NT2/D1 (cell line): ENCODE measurements at places on chromosomes 16 and 17.

- DNase-seq, result no peak
Measured at GRCh38 chr16:68402748-68403040, 45.6 kb downstream of the SMPD3 start.

- DNase-seq, result no peak
Measured at GRCh38 chr17:78127888-78128550, 536 bp downstream of the TMC6 start.

GRCh38 chr16:23856251-23856709 lies 20.5 kb downstream of the PRKCB start:
- no peak for DNase-seq

DNA sequence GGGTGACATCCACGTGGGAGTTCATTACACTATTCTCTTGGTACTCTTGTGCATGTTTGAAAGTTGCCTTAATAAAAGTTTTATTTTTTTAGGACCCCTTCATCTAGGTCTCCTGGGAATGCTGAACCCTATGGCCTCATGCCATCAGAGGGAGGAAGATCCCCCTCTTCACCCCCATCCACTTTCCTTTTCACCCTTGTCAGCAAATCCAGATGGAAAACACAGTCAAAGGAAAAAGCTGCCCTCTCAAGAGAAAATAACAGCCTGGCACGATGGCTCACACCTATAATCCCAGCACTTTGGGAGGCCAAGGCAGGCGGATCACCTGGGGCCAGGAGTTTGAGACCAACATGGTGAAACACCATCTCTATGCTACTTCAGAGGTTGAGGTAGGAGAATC lies 274.2 kb downstream of the XYLT1 start:
- no peak for DNase-seq

DNA sequence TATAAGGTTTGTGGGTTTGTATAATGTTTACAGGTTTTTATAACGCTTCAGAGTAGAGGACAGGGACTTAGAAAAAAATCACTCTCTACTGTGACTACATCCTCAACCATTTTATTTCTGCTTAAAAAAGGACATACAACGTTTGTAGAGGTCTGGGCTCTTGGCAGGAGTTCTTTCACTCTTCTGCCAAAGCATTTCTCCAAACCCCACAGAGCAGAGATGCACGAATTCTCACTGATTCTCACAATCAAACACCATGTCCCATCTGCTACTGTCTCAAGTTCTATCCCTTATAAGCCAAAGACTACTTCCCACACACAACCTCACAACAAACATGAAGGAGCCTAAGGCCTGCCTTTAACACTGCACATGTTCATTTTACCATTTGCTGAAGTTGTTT lies 7.0 kb upstream of the ANKFY1 start:
- no peak for DNase-seq

- DNase-seq, result no peak
Measured at GRCh38 chr17:35788477-35789368, 6.7 kb downstream of the MMP28 start.

- DNase-seq, result no peak
Measured at GRCh38 chr17:18017958-18018357, 21.0 kb downstream of the ATPAF2 start.

GRCh38 chr16:624526-625070 lies 6.2 kb upstream of the WFIKKN1 start:
- DNase-seq, result no peak

DNA sequence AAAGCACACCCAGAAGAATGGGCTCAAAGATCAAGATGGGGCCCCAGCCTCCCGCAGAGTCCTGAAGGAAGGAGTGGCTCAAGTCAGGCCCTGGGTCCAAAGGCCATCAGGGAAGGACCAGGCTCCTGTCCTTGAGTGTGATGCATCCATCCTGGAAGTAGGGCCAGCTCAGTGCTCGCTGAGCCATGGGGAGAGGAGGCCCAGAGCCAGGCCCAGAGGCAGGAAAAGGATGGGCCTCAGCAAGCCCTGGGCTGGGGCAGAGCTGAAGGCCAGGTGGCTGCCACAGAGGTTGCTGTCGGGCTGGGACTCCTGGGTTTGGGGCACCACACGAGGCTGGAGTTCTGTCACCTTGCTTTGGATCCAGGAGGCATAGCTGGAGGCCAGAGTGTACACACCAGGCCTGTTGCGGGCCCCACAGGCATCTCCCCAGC lies 3.7 kb downstream of the PRSS8 start:
- DNase-seq, result no peak

DNA sequence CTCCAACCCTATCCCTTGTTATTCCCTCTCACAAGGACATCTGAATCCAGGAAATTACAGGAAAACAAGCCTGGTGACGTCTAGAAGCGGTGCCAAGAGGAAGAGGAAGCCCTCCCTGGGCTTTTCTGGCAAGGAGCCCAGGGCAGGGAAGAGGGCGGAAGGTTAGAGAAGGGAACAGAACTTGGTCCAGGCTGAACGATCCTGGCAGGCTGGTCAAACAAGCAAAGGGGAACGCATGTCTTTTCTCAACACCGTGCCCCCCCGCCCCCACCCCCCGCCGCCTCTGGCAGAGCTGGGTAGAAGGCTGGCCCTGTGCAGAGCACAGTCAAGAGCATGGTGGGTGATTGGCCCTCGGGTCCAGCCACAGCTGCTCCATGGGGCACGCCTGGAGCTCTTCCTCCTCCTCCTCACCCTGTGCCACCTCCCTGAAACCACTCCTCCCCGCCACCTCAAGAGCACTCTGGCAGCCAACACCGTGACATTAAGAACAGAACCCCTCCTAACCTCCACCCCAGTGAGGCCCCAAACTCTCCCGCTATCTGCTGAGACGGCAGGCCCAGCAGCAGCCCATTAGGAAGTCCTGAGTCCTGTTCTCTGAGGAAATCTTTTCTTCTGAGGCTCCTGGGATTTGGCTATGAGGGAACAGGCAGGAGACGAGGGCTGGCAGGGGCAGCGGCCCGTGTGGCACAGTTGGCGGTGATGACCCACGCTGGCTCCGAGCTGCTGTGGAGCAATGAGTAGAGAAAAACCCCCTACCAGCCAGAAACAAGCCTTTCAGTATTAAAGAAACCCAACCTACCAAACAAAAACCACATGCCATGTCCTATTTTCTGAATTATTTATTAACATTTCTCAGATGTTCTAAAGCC lies 7.3 kb downstream of the C16orf86 start:
- no peak for DNase-seq
